Activated T-helper 17 cell treated with anti-CD3 and anti-CD28 coated beads, Interleukin-2, amount 50 U/mL, for 72 hours (primary cell): ENCODE measurements at places on chromosomes 3 and 15. TPM values are rescaled to one million over a fixed set of nuclear protein-coding genes. Genes with fewer than 3 reads are reported as not detected.

C3orf20 gene
- 0.45 TPM for total RNA-seq

ZNF35 gene
- 3.0 TPM for total RNA-seq

FOXL2 gene
- not detected for total RNA-seq

KBTBD13 gene
- not detected for total RNA-seq

LSAMP gene
- total RNA-seq: not detected

ATP10A gene
- 15.5 TPM for total RNA-seq

CLSTN2 gene
- 0.08 TPM for total RNA-seq

CELF6 gene
- total RNA-seq: 0.52 TPM

ARGFX gene
- not detected for total RNA-seq

- no peak for ATAC-seq
Measured at GRCh38 chr3:24951180-24951579, 456.5 kb upstream of the THRB start.

DNA sequence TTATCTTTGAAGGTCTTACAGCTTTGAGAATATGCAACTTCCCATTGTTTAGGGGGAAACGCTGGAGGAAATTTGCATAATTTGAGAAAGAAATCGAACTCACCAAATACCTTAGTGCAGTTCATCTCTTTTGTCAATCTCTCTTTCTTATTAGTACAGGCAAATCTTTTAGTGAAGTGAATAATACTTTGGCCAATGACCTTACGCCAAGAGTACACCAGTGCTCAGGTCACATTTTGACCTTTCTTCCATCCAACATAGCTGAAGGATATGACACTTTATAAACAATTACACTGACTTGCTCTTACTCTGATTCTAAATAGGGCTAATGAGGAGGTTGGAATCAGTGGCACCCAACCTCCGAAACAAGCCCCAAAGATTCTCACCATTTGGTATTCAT is 494.8 kb downstream of the FOXP1 start:
- ATAC-seq: no peak

GRCh38 chr3:72993391-72993790 is 3.2 kb upstream of the PPP4R2 start:
- no peak for ATAC-seq

GRCh38 chr3:26108846-26109489 is 319.1 kb downstream of the OXSM start:
- ATAC-seq: no peak

DNA sequence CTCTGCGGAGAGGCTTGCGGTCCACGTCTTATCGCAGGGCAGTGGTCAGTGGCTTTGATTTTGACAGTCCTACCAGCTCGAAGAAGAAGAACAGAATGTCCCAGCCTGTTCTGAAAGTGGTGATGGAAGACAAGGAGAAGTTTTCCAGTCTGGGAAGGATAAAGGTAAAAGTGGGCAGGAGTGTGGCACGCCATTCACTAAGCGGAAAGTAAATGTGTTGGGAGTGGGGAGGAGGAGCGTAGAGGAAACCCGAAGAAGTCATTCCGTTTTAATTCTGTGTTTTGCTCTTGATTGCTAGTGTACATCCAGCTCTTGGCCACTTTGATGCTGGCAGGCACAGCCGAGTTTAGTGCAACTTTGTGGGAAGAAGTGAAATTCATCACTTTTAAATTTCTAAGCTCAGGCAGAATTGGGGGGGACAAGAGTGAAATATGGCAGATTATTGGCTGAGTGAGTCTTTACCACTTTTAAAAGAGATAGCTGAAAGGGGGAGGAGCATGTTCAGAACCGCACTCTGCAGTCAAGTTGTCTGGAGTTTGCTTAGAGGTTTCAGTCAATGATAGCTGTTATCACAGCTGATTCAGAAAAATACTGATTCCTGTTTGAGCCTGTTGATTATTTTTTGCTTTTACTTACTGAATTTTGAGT is 1.8 kb downstream of the ARHGEF26 start:
- no peak for ATAC-seq

DNA sequence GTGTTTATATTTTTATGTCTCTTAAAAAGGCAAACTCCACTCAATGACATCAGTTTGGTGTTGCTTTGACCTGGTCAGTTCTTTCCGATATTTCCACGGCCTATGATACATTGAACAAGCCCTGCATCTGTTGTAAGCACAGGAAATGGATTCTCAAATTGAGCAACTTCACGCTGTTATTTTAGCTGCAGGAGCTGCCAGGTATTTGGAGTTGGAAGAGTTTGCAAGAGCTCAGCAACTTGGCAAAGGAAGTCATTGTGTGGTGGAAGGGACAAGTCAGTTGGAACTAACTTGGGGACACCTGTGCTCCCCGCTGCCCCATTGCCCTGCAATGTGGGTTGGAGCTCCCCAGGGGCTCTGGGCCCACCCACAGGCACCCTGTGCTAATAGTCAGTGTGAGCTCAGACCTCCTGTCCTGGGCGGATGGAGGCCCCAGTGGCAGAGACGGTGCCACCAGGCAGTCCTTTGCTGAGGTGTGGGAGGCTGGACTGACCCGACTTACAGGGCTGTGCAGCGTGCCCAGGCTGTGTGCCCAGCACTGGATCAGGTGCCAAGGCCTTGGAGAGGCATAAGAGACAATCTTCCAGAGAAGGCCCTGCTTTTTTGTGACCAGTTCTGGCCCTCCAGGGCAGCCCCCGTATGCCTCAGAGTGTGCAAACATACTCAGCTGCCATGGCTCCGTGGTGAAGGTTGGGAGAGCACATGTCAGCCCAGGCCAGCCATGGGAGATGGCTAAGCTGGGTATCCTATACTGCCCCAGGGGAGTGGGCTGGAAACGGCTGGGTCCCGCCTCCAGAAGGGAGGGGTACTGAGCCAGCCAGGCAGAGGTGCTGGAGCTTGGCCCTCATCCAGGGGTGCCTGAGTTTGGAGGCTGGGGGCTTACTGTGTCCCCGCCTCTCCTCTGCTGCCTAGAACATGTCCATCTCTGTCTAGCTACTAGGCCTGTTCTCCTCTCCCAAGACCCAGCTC is 43.5 kb downstream of the KY start:
- ATAC-seq: no peak

- ATAC-seq: no peak
Measured at GRCh38 chr3:26004172-26004571, 214.3 kb downstream of the OXSM start.

- no peak for ATAC-seq
Measured at GRCh38 chr15:92909136-92909781, 9.1 kb downstream of the CHD2 start.

DNA sequence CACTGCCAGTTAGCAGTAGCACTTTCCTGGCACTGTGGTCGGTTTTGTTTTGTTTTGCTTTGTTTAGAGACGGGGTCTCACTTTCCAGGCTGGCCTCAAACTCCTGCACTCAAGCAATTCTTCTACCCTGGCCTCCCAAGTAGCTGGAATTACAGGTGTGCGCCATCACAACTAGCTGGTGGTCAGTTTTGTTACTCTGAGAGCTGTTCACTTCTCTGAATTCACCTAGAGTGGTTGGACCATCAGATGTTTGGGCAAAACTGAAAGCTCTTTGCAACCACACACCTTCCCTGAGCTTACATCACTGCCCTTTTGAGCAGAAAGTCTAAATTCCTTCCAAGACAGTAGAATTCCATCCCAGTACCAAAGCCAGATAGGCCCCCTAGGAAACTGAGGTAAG is 22.6 kb downstream of the CLDN18 start:
- ATAC-seq: no peak
